GM13977 (cell line): ENCODE measurements at places on chromosomes 3 and 15.

DNA sequence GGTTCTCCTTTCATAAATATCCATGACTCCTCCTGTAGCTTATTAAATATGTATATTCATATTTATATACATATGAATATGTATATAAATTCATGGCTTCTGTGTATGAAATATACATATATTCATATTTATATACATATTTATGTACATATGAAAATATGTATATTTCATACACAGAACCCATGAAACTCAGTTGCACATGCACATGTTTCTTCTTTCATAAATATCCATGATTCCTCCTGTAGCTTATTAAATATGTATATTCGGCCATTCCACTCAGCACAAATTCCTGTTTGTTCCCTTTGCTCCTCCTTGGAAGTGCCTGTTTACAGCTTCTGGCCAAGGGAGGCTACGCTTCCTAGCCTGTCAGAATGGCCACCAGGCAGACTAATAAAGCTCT, 221.6 kb downstream of the IL5RA start:
- DNase-seq, result no peak

- DNase-seq, result no peak
Measured at GRCh38 chr3:179887295-179887943, 149.3 kb downstream of the PEX5L start.

GRCh38 chr3:153146191-153147053, 15.6 kb upstream of the RAP2B start:
- DNase-seq, result no peak

DNA sequence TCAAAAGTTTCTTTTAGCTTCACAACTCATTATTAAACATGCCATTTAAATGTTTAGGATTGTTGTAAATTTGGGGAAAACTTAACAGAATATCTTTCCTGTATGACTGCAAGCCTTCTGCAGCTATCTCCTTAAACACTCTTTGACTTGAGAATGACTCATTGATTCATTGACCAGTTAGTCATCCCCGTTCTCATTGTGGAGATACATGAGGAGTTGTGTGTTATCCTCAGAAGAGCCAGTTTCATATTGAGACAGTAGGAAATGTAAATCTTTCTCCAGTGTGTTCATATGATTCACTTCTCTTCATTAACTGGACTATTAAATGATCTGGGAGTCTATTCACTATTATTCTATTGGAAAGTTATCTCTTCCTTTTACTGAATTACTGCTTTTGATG, 83.0 kb downstream of the CRYGS start:
- DNase-seq, result no peak

- DNase-seq, result no peak
Measured at GRCh38 chr3:55639896-55640765, 153.0 kb upstream of the WNT5A start.

- no peak for DNase-seq
Measured at GRCh38 chr3:13581485-13582365, 32.8 kb downstream of the FBLN2 start.

DNA sequence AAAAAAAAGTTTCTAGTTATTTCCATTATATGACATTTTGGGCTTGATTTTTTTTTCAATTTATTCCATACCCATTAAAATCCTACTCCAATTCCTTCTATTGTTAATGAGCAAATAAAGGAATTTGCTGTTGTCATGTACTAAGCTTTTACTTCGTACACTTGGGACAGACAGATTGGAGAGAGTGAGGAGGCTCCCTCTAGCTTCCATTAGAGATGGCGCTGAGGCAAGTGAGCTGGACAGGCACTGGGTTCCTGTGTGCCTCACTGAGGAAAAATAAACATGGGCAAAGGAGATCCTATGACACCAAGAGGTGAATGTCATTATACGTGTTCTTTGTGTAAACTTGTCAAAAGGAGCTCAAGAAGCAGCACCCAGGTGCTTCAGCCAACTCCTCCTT, 441.1 kb upstream of the MDFIC2 start:
- no peak for DNase-seq

DNA sequence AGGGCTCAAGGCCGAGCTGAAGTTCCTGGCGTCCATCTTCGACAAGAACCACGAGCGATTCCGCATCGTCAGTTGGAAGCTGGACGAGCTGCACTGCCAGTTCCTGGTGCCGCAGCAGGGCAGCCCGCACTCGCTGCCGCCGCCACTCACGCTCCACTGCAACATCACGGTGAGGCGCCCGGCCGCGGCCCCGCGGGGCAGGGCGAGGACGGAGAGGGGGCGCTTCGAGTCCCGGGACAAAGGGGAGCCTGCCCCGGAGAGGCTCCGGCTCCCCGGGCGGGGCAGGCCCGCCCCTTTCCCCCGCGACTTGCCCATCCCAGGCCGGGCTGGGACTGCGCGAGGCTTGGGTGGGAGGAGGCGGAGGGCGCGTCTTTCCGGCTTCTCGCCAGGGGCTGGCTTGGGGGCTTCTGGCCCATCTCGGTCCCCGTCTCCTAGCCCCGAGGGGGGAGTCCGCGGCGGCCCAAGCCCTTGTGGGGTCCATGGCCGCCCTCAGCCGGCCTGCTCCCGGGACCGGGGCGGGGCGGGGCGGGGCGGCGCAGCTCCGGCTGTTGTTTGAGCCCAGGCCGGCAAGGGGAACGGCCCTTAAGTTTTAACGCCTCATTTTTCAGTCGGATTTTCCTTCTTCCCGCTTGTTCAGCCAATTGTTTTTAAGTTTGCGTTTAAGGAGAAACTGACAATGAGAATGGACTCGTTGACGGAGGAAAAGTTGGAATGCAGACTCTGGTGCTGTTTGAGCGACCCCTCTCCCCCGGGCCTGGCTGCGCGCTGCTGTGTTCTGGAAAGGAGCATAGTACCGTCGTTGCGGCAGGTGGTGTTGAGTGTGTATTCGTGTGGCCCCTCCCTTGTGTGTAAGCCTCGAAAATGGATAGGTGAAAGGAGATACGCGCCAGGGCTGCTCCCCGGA, 683 bp downstream of the UBE2Q2 start:
- peak; percentile 87 for DNase-seq

DNA sequence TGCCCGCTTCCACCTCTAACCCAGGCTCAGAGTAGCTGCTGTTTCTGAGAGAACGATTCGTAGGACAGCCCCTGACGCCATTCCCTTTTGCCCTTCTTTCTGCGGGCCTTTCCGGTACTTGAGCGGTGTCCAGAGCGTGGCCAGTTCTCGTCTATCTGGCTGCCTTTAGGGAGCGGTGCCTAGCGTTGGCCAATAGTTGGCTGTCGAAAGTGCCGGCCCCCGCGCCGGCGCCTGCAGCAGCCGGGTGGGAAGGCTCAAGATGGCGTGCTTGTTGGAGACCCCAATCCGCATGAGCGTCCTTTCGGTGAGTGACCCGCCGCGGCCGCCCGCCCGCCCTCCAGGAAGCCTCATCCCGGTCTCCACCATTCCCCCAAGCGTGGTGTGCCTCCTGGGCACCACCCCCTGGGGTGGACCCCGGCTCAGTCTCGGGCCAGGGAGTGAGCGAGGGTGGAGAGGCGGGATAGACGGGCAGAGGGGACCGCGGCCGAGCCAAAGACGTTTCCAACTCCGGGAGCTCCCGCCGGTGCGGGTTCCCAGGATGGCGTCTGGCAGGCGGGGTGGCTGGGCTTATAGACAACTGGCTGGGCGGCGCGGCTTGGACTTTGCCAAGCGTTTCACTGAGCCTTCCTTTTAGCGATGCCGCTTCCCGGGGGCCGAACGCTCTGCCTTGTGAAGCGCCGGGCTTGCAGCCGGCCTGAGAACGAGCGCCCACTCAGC, at the start of gene ARMC8:
Gene ARMC8, plus strand, starts transcription at position 6 of the 717 bp plus-strand sequence. Its CDS starts 254 bp downstream, at position 260.
- peak; percentile 56 for DNase-seq

- DNase-seq, result no peak
Measured at GRCh38 chr3:190155752-190156151, 35.1 kb upstream of the P3H2 start.

DNA sequence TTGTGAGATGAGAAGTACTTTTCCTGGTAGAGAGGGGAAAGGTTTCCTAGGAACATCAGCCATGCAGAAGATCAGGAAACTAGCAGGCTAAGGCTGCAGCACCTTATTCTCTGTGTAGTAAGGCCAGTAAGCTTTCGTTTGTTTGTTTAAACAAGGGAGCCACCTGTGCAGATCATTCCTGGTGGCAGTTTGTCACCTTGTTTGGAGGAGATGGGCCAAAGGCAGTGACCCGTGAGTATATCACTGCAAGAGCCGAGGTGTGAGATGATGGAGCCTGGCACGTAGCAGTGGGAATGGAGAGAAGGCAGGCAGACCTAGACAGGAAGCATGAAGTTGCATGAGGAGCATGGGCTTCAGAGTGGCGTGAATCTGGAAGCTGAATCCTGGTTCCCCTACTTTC, 19.6 kb downstream of the ATG7 start:
- no peak for DNase-seq

- no peak for DNase-seq
Measured at GRCh38 chr3:161409858-161410257, 38.5 kb upstream of the SPTSSB start.

GRCh38 chr3:160618363-160618762, 53.0 kb upstream of the KPNA4 start:
- DNase-seq, result no peak

- no peak for DNase-seq
Measured at GRCh38 chr15:43169888-43170287, 15.3 kb upstream of the CCNDBP1 start.

- no peak for DNase-seq
Measured at GRCh38 chr3:8755564-8756237, 13.7 kb downstream of the OXTR start.

- DNase-seq, result no peak
Measured at GRCh38 chr15:57595011-57595866, 3.5 kb downstream of the MYZAP start.

DNA sequence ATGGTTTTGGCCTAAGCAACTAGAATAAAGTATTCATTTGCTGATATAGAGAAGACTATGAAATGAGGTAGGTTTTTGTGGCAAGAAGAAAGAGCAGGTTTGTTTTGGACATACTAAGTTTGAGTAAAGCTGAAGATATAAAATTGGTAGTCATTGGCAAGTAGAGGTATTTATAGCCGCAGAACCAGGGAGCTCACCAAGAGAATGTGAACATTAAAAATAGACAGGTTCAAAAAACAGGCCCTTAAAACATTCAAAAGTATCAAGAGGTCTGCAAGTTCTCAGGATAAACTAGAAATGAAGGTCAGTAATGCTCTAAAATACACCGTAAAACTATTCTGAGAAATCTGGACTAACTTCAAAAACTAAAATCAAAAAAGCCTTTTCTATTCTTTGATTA, 240.7 kb downstream of the SCAPER start:
- no peak for DNase-seq

DNA sequence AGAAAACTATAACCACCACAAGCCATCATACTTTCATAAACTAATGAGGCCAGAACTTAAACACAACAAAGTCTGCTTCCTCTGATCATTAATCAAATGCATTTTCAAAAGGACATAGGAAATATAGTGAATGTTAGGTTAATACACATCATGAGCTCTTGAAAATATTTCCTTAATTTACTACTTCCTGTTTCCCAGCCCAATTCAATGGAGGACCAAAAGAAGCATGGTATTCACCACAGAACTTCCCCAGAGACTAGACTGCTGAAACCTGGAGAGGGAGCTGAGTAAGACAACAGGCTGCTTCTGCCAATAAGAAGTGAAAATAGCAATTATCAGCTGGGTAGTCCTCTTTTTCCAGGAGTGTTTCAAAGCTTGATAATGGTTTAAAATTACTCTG, 250.3 kb downstream of the ULK4 start:
- DNase-seq, result no peak

- no peak for DNase-seq
Measured at GRCh38 chr15:79090487-79091203, at the start of gene RASGRF1. RASGRF1 (minus strand) TSS chr15:79090780; CDS start chr15:79090498, 282 bp downstream.

- no peak for DNase-seq
Measured at GRCh38 chr15:74749832-74750231, 1.2 kb downstream of the CYP1A2 start.

GRCh38 chr15:45521596-45522327, 793 bp downstream of the SLC30A4 start:
- DNase-seq, result peak; percentile 60

GRCh38 chr3:134296616-134297015, 46.0 kb upstream of the RYK start:
- no peak for DNase-seq

DNA sequence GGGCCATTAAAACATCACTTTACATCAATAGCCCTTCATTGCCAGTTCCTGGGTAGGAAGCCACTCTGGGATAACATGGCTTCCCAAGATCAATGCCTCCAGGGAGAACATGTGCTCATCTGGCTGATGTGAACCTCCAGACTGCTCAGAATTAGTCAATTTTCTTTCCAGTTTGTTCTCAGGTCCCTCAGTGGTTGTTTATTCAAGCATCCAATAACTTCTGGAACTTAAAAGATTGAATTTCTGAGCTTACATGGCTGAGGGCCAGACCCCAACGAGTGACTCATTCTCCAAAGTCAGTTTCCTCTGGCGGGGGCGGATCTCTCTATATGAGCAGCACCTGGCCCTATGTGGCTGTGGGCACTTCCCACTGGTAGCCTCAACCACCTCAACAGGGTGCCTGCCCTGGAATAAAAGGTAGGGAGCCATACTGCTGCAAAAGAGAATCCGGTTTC, 34.0 kb downstream of the LYZL4 start:
- no peak for DNase-seq

DNA sequence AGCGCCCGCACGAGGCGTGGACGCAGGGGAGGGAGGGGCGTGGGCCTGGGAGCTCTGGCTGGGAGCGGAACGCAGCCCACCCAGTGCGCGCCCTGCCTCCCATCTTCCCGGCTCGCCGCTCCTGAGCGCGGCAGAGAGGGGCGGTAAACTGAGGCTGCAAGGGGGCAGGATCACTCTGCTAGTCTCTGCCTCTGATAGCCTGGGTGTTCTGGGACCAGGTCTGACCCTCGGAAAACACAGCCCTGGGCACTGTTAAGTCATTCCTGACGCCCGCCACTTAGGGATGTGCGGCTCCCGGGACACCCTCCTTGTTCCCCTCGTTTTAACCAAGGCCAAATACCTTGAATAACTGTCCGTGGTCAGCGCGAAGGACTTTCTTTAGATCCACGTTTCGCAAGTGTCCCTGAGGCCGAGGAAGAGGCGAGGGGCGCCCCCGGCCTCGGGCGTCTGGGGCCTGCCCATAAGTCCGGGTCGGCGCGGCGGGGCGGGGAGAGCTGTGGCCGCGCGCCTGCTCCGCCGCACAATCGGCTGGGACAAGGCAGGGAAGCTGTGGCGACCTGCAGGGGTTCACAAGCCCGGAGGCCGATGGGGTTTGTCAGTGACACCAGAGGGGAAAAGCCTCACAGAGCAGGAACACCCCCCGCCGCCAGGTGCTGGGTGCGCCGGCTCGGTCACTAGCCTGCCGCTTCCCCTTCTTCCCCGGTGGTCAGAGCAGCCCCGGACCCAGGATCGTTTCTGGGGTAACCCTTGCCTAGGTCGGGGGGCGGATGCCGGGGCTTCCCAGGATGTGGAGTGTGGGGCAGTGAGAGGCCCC, 1.5 kb downstream of the ITPKA start:
- peak; percentile 73 for DNase-seq
